Hematopoietic multipotent progenitor cell treated with erythropoietin and hydrocortisone succinate and interleukin-3 and kit ligand, for 6 days (in vitro differentiated cells): ENCODE measurements at places on chromosomes 2 and 18.

- DNase-seq = no peak
These were observed 436 bp upstream of the SMYD1 start for GRCh38 chr2:88067189-88067588.

DNA sequence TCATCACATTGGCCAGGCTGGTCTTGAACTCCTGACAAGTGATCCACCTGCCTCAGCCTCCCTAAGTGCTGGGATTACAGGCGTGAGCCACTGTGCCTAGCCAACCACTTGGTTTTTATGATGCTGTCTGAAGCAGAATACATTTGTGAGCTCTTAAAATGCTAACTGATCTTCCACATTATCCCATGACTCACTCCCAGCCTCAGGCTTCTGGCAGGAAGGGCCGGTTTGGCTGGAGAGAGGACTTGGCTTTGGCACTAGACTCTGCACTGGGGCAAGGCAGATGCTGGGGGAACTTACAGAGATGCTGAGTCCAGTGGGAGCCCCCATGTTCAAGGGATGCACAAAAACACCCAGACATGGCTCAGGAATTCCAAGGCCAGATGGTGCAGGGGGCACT, 40.5 kb upstream of the SH3BP4 start:
- no peak for DNase-seq

- DNase-seq = no peak
These were observed 284.1 kb downstream of the SLC4A3 start for GRCh38 chr2:219911541-219911940.

GRCh38 chr2:134333646-134334189, 79.8 kb downstream of the MGAT5 start:
- DNase-seq = no peak

- no peak for DNase-seq
These were observed 1419.1 kb upstream of the NXPH2 start for GRCh38 chr2:140199312-140199711.

DNA sequence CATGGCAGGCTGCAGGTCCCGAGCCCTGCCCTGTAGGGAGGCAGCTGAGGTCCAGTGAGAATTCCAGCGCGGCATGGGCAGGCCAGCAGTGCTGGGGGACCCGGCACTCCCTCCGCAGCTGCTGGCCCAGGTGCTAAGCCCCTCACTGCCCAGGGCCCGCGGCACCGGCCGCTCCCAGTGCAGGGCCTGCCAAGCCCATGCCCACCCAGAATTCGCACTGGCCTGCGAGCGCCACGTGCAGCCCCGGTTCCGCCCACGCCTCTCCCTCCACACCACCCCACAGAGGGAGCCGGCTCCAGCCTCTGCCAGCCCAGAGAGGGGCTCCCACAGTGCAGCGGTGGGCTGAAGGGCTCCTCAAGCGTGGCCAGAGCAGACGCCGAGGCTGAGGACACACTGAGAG, 158.5 kb upstream of the ACVR2A start:
- DNase-seq = no peak

DNA sequence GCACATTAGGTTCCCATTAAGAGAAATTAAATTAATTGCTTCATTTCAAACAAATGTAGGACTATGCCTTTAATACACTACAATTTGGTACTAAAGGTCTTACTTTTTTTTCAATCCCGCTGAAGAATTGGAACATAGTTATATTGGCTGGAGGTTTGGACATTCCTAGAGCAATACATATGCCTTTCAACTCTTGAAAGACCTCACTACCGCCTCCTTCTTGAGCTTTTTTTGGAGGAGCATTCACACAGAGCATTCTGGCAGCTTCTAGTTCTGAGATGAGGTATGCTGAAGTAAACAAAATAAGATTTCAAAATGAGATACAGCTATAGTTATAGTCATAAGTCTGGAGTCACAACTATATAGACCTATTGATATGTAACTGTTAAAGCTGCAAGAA, 10.9 kb downstream of the FAM98A start:
- DNase-seq = no peak

- no peak for DNase-seq
These were observed 134.4 kb upstream of the LTBP1 start for GRCh38 chr2:32812316-32812715.

- no peak for DNase-seq
These were observed 237.4 kb downstream of the CYP26B1 start for GRCh38 chr2:71910277-71910676.

DNA sequence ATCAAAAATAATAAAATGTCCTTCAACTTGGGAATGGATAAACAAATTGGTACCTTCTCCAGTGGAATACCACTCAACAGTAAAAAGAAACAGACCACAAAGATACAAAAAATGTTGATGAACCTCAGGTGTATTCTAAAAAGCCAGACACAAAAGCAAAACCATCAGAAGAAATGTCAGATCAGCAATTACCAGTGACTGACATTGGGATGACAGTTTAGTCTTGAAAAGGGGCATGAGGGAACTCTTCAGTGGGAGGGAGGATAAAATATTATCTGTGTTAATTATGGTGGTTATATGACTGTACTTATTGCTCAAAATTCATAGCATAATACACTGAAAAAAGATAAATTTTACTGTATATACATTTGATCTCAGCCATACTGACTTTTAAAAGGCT, 473.0 kb downstream of the TMX3 start:
- DNase-seq = no peak

- DNase-seq = peak; percentile 90
These were observed 7.5 kb upstream of the BCL11A start for GRCh38 chr2:60560734-60561644.

DNA sequence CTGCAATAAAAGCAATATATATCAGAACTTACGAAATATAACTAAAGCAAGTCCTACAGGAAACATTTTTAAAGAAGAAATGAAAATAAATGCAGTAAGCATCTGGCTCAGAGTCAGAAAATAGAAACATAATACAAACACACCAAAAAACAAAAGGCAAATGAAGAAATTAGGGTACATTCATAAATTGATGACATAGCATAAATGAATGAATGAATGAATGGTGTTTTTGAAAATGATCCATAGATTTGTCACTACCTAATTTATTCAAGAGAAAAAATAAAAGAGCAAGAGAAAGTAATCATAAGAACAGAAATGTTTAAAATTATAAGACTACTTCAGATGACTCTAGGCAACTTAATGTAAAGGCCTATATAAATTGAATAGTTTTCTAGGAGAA, 226.1 kb upstream of the CDH20 start:
- DNase-seq = no peak

DNA sequence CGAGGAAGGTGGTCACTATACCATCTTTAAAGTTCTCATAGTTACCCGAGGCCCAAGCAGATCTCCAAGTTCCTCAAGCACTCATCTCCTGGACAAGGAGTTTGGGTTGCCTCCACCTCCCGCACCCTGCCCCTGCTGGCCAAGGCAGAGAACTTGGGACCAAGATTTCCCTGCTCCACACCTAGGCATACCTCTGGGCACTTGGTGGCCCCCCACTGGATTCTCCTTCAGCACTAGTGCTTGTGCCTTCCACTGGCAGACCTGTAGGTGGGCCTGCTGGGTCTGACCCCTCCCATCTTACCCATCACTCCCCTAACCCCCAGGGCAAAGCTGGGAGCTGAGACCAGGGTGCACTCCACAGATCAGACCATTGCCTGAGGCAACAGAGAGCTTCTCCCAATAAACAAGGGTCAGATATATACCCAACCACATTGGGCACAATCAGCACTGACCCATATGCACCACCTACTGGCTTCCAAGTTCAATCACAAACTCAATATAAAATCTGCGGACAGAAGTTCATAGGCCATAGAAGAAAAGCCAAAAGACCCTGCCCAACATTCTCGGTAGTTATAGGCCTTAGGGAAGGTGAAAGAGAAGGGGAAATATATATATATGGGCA, 244.2 kb downstream of the EXOC6B start:
- peak; percentile 6 for DNase-seq

- DNase-seq = no peak
These were observed 179.9 kb upstream of the BOD1L2 start for GRCh38 chr18:56967035-56967434.

- DNase-seq = peak; percentile 15
These were observed 15.3 kb upstream of the LOXHD1 start for GRCh38 chr18:46672062-46672970.

GRCh38 chr2:144477281-144477956, 42.5 kb downstream of the ZEB2 start:
- no peak for DNase-seq

DNA sequence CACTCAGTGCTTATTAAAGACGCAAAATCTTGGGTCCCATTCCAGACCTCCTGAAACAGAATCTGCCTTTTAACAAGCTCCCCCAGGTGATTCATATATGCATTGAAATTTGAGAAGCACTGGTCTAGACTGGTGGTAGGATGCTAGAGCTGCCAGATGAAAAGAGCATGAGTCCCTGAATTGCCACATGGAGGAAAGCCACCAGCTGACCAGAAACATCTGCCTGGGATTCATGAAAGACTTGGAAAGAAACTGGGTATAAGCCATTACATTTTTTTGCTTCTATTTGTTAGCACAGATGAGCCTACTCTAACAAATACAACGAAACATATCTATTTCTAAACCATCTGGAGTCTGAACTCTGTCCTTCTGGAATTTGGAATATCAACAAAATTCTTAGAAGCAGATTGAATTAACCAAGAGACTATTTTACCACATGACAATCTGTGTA, 228.9 kb downstream of the RBM43 start:
- no peak for DNase-seq

GRCh38 chr2:54566896-54567295, 110.8 kb downstream of the SPTBN1 start:
- no peak for DNase-seq

GRCh38 chr2:136325844-136326331, 207.9 kb upstream of the CXCR4 start:
- DNase-seq = no peak

- DNase-seq = no peak
These were observed 44.7 kb upstream of the TMEM131 start for GRCh38 chr2:98040331-98040939.

DNA sequence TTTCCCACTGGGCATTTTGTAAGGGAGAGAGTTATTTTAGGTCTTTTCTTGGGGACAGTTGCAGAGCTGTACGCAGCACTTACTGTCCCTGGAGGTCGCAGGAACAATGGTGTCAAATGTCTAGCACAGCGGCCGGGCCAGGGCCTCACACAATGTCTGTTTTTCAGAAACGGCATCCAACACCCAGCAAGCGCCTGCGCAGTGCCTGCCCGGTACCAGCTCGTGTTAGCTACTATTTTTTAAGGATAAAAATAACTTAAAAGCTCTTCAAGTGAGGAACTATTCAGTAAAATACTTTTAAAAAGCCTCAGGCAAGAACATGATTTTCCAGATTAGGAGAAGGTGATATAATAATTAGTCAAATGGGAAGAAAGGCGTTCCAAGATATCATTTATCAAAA, 90.0 kb downstream of the MBP start:
- no peak for DNase-seq
